ENCODE measurements at places on chromosomes 11 and 22.

GRCh38 chr11:94343495-94343894 is 39.1 kb downstream of the IZUMO1R start:
- DNase-seq: no peak

- no peak for DNase-seq
Observed at GRCh38 chr11:93532806-93533205, 10.4 kb downstream of the SMCO4 start.

GRCh38 chr22:25053153-25053805 is 100.8 kb downstream of the KIAA1671 start:
- DNase-seq: no peak

GRCh38 chr22:21594865-21595452 is 27.4 kb downstream of the UBE2L3 start:
- DNase-seq: no peak

DNA sequence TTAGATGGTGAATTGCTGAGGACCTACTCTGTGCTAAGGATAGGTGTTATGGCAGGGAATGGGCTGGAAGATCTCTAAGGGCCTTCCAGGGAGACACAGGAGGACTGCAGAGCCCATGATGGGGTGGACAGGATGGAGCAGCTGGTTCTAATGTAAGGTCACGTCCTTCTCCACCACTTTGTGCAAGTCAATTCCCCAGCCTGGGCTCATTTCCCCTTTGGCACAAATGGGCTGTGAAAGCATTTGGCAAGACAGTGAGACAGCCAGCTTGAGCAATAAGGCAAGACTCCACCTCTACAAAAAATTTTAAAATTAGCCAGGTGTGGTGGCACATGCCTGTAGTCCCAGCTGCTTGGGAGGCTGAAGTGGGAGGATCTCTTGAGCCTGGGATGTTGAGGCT is 81.4 kb upstream of the THY1 start:
- DNase-seq: no peak

DNA sequence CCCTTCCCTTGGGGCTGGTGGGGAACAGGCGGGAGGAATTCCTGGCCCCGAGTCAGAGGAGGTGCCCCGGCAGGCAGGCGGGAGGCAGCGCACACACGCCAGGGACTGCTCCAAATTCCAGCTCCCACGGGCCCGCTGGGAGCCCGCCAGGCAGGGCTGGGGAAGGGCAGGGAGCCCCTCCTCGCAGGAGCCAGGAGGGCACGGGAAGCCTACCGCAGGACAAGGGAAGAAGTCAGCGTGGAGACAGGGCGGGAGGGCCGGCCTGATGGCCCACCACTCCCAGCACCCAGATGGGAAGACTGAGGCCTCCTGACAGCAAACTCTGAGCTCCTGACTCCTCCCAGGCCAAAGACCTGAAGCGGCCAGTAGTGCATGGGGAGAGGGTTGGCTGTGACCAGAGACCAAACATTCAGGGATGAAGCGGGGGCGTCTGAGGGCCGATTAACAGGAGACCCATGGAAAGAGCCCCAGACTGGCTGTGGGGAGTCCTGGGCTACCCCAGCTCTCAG is 22.4 kb downstream of the RPL3 start:
- no peak for DNase-seq

DNA sequence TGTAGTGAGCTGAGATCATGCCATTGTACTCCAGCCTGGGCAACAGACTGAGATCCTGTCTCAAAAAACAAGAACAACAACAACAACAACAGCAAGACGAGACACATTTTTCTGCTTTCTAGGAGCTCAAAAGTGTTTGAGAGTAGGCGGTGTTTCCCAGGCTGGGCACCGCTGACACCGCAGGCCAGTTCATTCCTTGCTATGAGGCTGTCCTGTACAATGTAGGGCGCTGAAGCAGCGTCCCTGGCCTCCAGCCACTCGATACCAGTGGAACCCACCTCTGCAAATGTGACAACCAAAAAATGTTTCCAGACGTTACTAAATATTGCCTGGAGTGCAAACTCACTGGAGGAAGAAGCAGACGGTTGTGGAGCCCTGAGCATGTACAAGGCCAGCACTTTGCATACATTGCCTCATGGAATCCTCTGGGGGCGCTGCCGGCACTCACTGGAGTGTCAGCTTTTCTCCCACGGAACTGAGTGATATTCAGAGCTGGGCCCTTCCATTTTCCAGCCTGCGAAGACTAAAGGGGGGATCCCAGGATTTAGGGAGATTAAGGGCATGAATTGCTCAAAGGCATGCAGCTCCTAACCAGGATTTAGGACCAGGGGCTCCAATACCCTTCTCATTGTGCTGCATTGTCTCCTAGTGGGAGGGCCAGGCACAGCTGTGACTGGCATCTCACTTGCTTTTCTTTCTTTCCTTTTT is 5.8 kb upstream of the MIEF1 start:
- DNase-seq: peak; percentile 32

DNA sequence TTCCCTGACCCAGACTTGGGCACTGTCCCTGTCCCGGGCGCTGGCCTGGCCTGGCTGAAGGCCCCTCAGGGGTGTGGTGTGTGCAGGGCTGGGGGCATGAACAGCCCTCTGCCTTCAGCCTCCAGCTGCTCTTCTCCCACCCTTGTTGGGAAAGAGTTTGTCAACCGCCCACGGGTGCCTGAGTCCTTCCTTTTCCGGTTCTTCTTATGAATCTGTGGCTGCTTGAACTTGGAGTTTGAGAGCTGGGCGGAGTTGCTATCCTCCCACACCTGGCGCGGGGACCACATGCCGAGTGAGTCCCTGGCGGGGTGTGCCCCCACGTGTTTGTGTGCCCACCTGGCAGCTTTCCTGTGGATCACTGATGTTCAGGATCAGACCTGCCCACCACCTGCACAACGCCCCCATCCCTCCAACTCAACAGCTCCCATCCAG is 13.4 kb downstream of the NFAM1 start:
- DNase-seq: no peak

GRCh38 chr11:129377739-129378138 is 2.1 kb downstream of the BARX2 start:
- no peak for DNase-seq

- DNase-seq: no peak
Observed at GRCh38 chr22:35324067-35324466, 24.4 kb downstream of the TOM1 start.

- no peak for DNase-seq
Observed at GRCh38 chr22:38756711-38757463, 1.1 kb upstream of the SUN2 start.

DNA sequence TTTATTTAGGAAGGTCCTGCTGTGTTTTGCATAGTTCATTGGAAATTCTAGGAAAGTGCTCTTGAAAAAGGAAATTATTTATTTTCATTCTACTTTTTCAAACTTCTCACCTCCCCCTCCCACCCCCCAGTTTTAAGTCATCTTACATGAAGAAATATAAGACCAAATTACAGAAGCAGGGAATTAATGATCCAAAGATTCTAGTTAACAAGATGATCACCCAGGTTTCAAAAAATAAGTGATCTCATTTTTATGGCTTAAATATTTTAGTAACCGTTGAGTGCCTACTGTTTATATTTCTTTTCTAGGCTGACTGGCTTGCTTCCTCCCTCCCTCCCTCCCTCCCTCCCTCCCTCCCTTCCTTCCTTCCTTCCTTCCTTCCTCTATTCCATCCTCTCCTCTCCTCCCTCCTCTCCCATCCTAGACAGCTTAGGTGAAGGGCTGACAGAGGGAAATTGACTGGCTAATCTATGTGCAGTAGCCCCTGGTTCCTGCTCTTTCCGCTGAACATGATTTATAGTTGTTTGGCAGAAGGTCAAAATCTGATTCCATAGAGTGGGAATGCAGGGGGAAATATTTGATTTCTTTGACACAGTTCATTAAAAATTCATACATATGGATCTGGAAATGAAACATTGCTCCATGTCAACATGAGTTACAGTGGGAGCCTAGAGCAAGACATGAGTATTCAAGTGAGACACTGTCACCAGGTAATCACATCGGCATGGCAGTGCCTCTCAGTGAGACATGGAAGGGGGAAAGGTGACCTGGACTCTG is 123.4 kb downstream of the COMMD9 start:
- DNase-seq: no peak

DNA sequence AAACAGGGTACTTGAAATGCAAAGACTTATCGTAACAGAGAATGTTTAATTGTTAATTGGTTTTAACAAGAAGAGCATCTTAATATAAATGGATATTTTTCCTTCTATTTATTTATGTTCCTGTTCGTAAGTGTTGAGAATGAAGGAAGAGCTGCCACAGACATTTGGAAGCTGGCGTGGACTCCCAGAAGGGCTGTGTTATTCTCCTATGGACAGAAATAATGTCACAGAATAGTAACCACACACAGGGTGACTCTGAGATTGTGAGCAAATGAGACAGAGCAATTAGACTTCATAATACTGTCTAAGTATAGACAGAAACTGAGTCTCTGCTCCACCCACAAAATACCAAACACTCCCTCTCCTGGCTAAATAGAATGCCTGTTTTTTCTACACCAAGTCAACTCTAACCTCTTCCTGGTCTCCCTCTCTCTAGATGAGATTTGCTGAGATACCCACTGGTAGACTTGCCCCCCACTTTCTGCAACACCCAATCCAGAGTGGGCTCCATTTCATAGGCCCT is 6.1 kb downstream of the APOL3 start:
- DNase-seq: no peak

GRCh38 chr11:133041181-133041580 is 491.1 kb downstream of the OPCML start:
- no peak for DNase-seq

GRCh38 chr11:36035999-36036398 is 92.1 kb downstream of the LDLRAD3 start:
- DNase-seq: no peak

- DNase-seq: no peak
Observed at GRCh38 chr11:130124096-130124495, 35.5 kb upstream of the ST14 start.

DNA sequence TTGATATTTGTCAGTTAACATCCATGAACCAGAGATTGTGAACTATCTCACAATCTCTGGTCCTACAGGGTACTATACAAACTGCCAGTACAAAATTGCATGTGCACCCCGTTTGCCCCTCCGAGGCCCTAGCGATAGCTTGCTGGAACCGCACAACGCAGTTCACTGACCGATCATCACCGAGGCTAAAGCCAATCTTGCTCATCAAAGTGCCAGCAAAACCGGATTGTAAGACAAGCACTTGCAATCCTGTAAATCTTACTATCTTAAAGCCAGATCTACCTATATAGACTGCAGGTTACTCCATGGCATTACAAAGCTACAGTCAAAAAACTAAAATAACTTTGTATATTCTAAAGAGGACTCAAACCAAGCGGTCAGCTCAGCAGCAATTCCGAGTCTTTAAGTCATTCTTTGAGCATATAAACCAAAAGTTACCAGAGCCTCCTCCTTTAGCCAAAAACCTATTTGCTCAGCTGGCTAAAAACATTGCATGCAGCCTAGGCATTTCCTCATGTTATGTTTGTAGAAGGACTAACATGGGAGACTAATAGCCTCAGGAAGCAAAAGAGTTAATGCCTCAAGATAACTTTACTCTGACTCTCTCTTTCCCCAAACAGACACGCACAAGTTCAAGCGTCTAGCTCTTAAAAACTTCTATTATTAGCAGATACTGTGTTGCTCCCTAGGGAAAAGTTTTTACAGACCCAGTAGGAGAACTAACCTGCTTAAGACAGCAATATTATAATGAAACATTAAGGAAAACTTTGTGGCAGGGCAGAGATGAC is 30.7 kb upstream of the CPT1A start:
- no peak for DNase-seq

GRCh38 chr22:24429411-24430365 is 2.3 kb downstream of the ADORA2A start:
- DNase-seq: peak; percentile 40

DNA sequence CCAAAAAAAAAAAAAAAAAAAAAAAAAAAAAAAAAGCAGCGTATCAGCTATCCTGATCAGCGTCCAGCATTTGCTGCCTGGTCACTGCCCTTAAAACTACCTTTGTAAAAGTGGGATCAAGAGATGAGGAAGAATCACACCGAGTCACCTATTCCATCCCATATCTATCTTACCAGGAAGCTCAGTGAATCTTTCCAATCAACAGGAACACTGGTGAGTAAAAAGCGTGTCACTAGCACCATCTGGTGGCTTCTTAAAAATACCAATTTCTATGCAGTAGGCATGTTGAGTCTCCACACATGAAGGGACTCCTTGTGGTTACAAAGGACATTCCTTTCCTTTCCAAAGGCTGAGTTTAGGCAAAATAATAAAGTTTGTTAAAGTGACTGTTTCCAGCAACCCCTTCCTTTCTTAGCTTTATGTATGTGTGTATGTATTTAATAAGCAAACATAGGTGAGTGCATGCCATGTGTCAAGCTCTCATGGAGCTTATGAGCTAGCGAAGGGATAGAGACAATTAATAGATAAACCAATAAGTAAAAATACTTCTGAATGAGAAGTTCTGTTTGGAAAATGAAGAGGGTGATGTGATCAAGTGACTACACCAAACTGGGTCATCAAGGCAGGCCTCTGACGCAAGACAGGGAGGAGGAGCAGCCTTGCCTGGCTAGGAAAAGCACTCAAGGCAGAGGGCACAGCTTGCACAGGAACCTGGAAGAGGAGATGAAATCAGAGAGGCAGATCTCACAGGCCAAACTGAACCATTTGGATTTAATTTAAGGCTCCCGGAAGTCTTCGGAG is 13.9 kb upstream of the TP53AIP1 start:
- DNase-seq: no peak

- DNase-seq: no peak
Observed at GRCh38 chr11:35825386-35825785, 118.5 kb upstream of the LDLRAD3 start.

- DNase-seq: no peak
Observed at GRCh38 chr11:41018224-41018623, 441.2 kb downstream of the LRRC4C start.

DNA sequence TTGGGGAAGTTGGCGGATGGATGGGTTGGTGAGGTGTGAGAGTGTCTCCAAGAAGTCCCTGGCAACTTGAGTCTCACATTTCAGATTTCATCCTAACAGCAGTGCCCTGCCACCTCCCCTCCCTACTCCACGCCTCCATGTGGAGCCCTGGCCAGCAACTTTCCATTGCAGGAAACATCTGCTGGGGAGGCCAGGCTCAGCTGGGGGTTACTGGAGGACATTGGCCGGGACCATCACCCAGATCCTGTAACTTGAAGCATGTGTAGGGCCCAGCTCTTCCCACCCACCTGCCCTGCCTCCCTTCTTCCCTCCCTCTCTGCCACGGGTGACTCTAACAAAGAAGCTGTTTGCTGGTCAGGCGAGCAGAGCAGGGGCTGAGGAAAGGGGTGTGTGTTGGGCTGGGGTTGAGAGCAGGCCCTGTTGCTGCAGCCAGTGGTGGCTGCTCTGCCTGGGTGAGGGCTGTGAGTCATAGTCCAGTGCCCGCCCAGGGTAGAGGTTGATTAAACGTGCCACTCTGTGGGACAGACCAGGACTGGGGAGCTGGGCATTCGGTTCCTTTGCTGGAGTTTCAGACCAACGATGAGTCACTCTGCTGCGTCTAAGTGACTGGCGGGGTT is 64.0 kb downstream of the SCN3B start:
- no peak for DNase-seq

DNA sequence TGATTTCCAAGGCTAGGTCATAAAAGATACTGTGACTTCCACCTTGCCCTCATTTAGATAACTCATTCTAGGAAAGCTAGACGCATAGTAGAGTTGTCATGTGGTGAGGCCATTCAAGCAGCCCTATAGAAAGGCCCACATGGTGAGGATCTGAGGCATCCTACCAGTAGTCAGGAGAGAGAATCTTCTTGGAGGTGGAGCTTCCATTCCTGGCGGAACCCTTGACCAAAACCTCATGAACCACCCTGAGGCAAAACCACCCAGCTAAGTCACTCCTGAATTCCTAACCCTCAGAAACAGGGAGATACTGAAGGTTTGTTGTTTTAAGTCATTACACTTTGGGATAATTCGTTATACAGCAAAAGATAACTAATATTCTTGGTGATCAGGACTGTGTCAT is 2.9 kb upstream of the HDHD5 start:
- no peak for DNase-seq

- DNase-seq: peak; percentile 13
Observed at GRCh38 chr22:45268167-45268957, 16.4 kb upstream of the UPK3A start.
